ENCODE measurements at places on chromosomes 6 and 20.
A peak's percentile ranks its signal among the peaks of the same experiment; 100 is the strongest.

- DNase-seq, result no peak
These were observed 59.8 kb upstream of the CCDC167 start for GRCh38 chr6:37559501-37559900.

DNA sequence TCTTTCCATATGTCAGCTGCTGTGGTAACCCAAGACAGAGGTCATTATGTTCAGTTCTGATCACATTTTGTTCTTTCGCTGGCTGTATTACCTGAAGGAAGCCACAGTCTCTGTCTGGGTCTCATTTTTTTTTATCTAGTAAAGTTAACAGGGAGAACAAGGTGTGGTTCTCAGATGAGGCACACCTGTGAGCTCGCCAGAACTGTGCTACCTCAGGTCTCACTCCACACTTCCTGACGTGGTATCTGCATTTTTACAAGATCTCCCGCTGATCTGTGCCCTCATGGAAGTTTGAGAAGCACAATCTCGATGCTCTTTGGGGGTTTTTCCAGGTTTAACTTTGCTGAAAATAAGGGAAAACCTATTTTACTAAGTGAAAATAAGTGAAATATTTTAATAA is 169.5 kb upstream of the CENPW start:
- no peak for DNase-seq

DNA sequence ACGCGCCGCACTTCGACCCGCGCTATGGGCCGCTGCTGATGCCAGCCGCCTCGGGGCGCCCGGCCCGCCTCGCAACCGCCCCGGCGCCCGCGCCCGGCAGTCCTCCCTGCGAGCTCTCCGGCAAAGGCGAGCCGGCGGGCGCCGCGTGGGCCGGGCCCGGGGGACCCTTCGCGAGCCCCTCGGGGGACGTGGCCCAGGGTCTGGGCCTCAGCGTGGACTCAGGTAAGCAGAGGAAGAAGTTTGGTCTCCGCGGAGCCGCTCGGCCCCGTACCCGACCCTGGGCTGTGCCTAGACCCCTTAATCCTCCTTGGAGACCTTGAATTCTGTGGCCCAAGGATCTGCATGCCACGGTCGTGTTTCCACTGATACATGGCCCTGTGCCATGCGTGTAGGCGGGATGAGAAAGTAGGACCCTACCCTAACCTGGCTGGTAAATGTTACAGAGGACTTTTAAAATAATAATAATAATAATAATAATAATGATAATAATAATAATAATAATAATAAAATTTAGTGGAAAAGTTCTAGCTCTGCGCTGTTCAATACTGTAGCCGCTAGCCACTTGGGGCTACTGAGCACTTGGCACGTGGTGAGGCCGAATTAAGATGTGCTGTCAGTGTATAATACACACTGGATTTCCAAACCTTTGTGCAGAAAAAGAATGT is 5.6 kb downstream of the VGLL2 start:
- peak; percentile 35 for DNase-seq

DNA sequence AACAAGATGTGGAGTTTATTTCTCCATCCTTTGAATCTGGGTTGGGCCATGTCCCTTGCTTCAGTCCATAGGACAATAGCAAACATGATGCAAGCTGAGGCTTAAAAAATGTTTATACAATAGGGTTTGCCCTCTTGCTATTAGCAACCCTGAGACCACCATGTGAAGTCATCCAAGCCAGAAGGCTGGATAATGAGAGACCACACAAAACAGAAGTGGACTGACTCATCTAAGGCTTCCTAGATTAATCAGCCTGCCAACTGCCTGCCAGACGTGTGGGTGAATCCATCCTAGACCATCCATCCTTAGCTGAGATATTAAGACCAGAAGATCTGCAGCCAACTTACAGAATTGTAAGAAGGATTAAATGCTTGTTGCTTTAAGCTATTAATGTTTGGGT is 38.1 kb upstream of the ISM1 start:
- no peak for DNase-seq

- no peak for DNase-seq
These were observed 80.5 kb downstream of the DNAAF9 start for GRCh38 chr20:3326779-3327521.

- DNase-seq, result no peak
These were observed 31.2 kb downstream of the GCNT2 start for GRCh38 chr6:10552270-10552810.

GRCh38 chr20:50398821-50399554 is 111.2 kb upstream of the PTPN1 start:
- no peak for DNase-seq

DNA sequence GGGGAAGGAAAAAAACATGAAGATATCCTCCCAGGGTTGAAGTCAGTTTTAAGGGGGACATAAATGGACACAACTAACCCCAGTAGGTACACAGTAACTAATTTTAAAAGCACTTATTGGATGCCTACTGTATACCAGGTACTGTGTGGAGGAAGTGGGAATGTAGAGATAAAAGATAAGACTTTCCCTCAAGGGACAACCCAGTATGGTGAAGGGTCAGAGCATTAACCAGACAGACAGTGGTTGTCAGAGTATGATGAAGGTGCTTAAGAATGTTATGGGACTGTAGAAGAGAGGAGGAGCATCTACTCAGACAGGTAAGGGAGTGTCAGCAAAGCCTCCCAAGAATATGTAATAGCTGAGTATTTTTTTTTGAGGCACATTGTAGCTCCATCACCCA is 906 bp downstream of the ABCF1 start:
- DNase-seq, result no peak

DNA sequence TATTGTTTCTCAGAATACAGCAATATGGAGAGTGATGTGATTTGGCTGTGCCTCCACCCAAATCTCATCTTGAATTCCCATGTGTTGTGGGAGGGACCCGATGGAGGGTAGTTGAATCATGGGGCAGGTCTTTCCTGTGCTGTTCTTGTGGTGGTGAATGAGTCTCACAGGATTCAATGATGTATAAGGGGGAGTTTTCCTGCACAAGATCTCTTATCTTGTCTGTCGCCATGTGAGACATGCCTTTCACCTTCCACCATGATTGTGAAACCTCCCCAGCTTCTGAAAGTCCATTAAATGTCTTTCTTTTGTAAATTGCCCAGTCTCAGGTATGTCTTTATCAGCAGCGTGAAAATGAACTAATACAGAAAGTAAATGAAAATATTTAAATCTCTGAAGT is 234.8 kb upstream of the TENT5A start:
- no peak for DNase-seq

DNA sequence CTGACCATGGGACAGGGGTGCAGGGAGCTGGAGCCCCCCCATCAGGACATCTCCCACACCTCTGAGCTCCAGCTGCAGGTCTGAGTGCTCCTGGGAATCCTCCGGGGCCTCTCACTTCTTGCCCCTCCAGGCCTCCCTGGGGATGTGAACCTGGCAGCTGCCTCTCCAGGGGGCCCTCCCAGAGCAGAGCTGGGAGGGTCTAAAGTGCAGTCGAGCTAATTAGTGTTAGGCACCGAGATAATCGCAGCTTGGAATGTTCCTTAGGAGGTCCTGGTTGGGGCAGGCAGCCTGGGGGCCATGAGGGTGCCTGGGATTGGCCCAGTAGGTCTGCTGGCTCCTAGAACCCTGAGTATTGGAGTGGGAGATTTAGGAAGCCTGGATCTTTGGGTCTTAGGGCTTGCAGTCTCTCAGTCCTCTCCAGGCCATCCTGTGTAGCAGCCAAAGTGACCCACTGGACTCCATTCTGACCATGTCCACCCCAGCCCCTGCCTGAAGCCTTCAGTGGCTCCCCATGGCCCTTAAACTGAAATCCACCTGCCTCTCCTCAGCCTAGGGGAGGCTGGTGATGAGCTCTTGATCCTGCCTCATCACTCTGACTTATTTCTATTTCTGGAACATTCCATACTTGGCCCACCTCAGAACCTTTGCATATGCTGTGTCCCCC is 26.0 kb downstream of the CEBPB start:
- peak; percentile 27 for DNase-seq

DNA sequence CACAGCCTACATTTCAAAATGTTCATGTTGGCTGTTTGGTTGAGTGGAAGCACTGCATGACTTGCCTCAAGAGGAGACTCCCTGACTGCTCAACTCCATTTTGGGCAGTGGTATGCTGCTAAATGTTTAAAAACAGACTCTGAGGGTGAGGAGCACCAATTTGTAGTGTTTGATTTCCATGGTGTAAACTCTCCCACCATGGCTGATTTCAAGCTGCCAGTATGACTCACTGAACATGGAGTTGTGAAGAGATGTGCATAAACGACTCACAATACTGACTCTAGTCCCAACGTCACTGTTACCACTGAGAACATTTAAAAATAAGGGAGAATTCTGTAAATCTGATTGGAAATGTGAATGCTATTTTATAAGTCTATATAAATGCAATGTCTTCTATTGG is 70.4 kb downstream of the BACH2 start:
- DNase-seq, result no peak

DNA sequence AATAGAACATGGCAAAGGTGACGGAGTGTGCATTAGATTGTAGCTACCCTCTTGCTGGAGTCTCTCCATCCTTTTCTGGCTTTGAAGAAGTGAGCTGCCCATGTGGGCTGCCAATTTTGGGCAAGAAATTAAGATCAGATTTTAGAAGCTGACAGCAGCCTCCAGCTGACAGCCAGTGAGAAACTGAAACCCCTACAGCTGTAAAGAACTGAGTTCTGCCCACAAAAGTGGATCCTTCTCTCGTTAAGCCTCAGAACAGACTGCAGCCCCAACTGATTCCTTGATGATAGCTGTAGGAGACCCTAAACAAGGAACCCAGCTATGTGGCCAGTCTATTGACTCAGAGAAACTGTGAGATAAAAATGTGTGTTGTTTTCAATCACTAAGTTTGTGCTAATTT is 134.1 kb downstream of the CD109 start:
- no peak for DNase-seq

GRCh38 chr20:43731469-43731868 is 4.7 kb upstream of the GTSF1L start:
- no peak for DNase-seq

GRCh38 chr6:149201068-149201655 is 116.3 kb upstream of the TAB2 start:
- DNase-seq, result no peak

GRCh38 chr20:33549229-33549999 is 59.5 kb downstream of the CBFA2T2 start:
- DNase-seq, result no peak

- no peak for DNase-seq
These were observed 37.4 kb upstream of the TNFAIP3 start for GRCh38 chr6:137829641-137830083.

GRCh38 chr6:6931071-6932025 is 176.4 kb upstream of the RREB1 start:
- DNase-seq, result no peak

GRCh38 chr20:53253668-53254067 is 281.5 kb downstream of the TSHZ2 start:
- no peak for DNase-seq

- DNase-seq, result no peak
These were observed 63.1 kb upstream of the NNAT start for GRCh38 chr20:37457921-37458320.

- DNase-seq, result no peak
These were observed 65.8 kb upstream of the SOX4 start for GRCh38 chr6:21527731-21528130.

- no peak for DNase-seq
These were observed 23.5 kb downstream of the METTL24 start for GRCh38 chr6:110334423-110335180.

GRCh38 chr6:7138046-7138531 is 30.3 kb downstream of the RREB1 start:
- DNase-seq, result no peak

- DNase-seq, result no peak
These were observed 47.5 kb upstream of the TMX4 start for GRCh38 chr20:8067082-8067481.

DNA sequence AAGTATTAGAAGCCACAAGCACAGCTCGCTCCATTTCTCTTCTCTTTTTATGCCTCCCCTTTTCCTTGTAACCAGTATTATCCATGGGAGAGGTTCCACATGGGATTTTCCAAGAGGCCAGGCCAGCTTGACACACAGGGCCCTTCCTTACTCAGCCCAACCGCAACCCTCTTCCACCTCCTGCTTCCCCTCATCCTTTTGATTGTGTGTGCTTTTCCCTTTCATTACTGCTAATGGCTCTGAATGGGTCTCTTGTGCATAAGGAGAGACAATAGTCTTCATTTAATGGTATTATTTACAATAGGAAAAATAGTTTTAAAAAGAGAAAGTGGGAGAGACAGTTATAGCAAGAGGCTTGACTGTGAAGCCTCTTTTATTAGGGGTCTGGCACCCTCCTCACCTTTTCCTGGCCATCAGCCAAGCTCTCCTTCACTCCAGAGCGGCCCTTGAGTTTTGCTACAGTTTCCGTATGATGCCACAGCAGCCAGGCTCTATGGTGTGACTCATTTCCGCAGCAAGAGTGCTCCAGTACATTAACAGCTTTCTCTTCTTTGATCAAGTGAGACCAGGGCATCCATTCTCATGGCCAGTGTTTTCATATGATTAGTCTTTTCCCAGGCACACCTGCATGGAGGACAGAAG is 579.5 kb downstream of the TFAP2B start:
- no peak for DNase-seq

GRCh38 chr6:15447546-15448267 is 201.8 kb downstream of the JARID2 start:
- no peak for DNase-seq

GRCh38 chr6:37516076-37516919 is 16.6 kb upstream of the CCDC167 start:
- no peak for DNase-seq

GRCh38 chr6:128554302-128554701 is 33.9 kb upstream of the PTPRK start:
- no peak for DNase-seq

DNA sequence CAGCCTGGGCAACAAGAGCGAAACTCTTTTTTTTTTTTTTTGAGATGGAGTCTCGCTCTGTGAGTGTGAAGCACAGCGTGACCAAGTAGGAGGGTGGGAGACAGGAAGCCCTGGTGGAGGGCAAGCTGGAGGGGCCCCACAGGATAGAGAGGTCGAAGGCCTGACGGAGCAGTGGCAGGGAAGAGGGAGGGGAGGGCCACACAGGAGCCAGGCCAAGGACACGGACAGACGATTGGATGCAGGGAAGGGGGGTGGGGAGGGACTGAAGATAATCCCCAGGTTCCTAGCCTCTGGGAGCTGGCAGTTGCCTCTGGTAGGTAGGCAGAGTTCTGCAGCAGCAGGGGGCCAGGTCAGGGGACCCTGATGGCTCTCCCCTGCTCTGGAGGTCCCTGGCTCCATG is 10.8 kb upstream of the GUCA1A start:
- no peak for DNase-seq

- no peak for DNase-seq
These were observed 6.0 kb downstream of the PCMT1 start for GRCh38 chr6:149755300-149756260.

DNA sequence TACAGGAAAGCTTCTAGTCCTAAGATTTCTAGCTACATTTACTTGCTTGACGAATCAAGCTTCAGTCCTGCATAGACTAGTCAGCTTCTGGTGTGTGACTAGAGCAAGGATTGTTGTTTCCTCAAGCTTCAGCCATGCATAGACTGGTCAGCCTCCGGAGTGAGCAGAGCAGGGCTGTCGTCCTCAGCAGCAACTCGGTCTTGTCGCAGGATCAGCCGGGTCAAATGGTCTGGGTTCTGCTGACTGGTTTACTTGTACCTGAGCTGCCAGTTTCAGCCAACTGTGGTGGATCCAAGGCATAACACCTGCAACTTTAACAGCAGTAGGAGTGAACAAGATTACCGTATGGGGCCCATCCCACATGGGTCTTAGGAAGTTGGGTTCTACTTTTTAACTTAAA is 10.8 kb upstream of the GMPR start:
- DNase-seq, result no peak
